ENCODE measurements at places on chromosomes 12 and 14. TPM values are rescaled to one million over a fixed set of nuclear protein-coding genes. Genes with fewer than 3 reads are reported as not detected.
A peak's percentile ranks its signal among the peaks of the same experiment; 100 is the strongest.

The SMCO3 gene
- not detected for total RNA-seq

The FGF23 gene
- total RNA-seq: not detected

DNA sequence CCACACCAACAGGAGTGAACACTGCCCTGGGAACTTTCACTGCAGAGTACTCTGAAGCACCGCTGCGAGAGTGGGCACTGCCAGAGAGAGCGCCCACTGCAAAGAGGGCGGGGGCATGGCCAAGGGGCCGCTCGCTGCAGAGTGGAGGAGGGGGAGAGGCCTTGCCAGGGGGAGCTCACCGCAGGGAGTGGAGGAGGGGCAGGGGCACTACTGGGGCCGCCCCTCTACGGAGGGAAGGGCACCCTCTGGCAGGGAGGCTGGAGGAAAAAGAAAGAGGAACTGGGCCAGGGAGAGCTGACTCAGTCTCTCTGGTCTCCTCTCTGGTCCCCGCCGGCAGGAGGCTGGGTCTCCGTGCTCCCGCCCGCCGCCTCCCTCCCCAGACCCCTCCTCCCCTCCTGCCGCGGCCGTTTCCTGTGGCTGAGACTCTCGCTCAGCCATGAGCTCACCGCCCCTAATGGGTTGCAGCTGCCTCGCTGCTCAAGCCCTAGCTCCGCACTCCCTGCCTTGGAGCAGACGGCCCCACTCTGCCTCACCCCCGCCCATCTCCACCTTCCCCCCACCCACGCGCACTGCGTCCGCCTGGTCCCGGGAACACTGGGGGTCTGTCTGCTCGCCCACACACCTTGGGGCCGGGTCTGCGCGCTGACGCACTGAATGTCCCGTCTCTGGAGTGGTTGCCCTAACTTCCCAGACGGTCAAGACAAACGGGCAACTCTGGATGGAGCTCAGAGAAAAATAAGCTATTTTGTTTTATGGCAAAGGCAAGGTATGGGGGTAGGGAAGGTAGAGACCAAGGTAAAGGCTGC lies 1.3 kb downstream of the ARHGEF40 start:
- no peaks in the 10 kb centered on the region for H3K36me3 ChIP-seq
- H3K4me3 ChIP-seq: peak overlapping the region; percentile 51
- DNase-seq: no peak
- H3K27ac ChIP-seq: no peak overlapping the region
- H3K4me1 ChIP-seq: peaks cover 37% of the 10 kb centered on the region

DNA sequence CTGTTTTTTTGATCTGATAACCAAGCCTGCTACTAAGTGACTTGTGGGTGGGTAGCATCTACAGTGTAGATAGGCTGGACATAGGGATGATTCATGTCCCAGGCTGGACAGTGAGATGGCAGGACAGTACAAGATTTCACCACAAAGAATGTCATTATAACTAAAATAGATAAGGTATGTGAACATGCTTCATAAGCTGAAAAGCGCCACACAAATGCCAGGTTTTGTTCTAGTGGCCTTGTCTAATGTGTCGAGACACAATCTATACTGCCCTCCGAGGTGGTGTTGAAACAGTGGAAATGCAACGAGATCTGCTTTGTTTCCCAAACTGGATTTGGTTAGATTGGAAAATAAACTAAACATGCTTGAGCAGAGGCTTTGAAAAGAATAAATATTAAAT lies 4.4 kb downstream of the LGALS3 start:
- H3K4me3 ChIP-seq: no peak overlapping the region
- H3K36me3 ChIP-seq: no peaks in the 10 kb centered on the region
- H3K4me1 ChIP-seq: peaks cover 25% of the 10 kb centered on the region
- DNase-seq: no peak
- peaks cover 6% of the 10 kb centered on the region for H3K27me3 ChIP-seq

- H3K27me3 ChIP-seq: no peaks in the 10 kb centered on the region
- DNase-seq: no peak
- H3K4me1 ChIP-seq: no peaks in the 10 kb centered on the region
- no peaks in the 10 kb centered on the region for H3K36me3 ChIP-seq
- H3K4me3 ChIP-seq: no peak overlapping the region
These were observed 14.2 kb upstream of the OS9 start for GRCh38 chr12:57679697-57680096.

- peaks cover 9% of the 10 kb centered on the region for H3K27me3 ChIP-seq
- peaks cover 5% of the 10 kb centered on the region for H3K4me1 ChIP-seq
- no peaks in the 10 kb centered on the region for H3K36me3 ChIP-seq
- no peak overlapping the region for H3K27ac ChIP-seq
- no peak overlapping the region for H3K4me3 ChIP-seq
These were observed 123.3 kb upstream of the LHX5 start for GRCh38 chr12:113594967-113595366.

- no peaks in the 10 kb centered on the region for H3K27me3 ChIP-seq
- no peak for DNase-seq
- no peak overlapping the region for H3K27ac ChIP-seq
- H3K4me3 ChIP-seq: no peak overlapping the region
These were observed 13.5 kb downstream of the KMT5A start for GRCh38 chr12:123397400-123397799.

DNA sequence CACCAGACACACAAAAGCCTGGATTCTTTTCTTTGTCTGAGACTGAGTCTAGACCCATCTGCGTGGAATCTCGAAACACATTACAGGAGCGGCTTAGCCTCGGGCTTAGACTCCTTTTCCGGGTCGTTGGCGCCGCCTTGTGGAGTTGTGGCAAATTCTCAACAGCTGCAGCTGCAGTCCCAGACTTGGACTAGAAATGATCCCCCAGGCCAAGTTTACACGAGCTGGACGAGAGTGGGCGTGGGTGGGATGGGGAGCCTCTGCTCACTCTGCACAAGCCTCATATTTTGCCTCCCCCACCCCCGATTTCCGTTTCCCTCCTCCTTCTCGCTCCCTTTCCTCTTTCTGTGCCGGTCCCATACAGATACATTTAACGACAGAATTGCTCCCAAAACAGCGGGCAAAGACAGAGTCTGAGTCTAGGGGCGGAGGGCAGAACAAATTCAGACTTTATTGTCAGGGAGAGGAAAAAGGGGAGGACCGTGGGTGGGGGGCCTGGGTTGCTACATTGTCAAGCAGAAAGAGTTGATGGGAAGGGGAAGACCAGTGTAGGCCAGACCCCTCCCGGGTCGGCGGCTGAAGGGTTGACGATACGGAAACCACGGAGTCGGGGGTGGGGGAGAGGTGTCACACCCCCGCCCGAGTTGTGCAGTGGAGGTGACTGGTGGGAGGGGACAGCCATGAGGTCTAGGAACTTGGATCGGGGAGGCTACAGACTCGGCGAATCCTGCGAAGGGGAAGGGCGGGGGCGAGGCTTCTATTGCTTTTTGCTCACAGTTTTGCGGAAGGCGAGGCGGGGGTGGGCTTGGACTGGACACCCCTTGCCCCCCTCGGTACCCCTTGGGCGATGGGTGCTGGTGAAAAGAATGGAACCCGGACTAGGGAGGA lies 4.7 kb upstream of the GPR84 start:
- no peak overlapping the region for H3K27ac ChIP-seq
- no peaks in the 10 kb centered on the region for H3K36me3 ChIP-seq
- H3K27me3 ChIP-seq: no peaks in the 10 kb centered on the region
- H3K4me1 ChIP-seq: peaks cover 35% of the 10 kb centered on the region

DNA sequence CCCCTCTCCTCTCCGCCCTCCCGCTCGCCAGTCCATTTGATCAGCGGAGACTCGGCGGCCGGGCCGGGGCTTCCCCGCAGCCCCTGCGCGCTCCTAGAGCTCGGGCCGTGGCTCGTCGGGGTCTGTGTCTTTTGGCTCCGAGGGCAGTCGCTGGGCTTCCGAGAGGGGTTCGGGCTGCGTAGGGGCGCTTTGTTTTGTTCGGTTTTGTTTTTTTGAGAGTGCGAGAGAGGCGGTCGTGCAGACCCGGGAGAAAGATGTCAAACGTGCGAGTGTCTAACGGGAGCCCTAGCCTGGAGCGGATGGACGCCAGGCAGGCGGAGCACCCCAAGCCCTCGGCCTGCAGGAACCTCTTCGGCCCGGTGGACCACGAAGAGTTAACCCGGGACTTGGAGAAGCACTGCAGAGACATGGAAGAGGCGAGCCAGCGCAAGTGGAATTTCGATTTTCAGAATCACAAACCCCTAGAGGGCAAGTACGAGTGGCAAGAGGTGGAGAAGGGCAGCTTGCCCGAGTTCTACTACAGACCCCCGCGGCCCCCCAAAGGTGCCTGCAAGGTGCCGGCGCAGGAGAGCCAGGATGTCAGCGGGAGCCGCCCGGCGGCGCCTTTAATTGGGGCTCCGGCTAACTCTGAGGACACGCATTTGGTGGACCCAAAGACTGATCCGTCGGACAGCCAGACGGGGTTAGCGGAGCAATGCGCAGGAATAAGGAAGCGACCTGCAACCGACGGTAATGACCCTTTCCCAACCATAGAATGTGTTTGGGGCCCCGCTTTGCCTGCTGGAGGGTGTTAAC lies 615 bp downstream of the CDKN1B start:
- peak; percentile 23 for DNase-seq
- H3K36me3 ChIP-seq: peaks cover 46% of the 10 kb centered on the region
- H3K4me1 ChIP-seq: peaks cover 30% of the 10 kb centered on the region
- peak overlapping the region; percentile 97 for H3K4me3 ChIP-seq
- peak overlapping the region; percentile 97 for H3K27ac ChIP-seq

DNA sequence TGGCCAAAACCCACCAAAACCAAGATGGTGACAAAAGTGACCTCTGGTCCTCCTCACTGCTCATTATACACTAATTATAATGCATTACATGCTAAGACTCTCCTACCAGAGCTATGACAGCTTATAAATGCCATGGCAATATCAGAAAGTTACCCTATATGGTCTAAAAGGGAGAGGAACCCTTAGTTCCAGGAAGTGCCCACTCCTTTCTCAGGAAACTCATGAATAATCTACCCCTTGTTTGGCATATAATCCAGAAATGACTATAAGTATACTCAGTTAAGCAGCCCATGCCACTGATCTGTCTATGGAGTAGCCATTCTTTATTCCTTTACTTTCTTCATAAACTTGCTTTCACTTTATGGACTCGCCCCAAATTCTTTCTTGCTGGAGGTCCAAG lies 43.0 kb upstream of the FUT8 start:
- H3K4me3 ChIP-seq: no peak overlapping the region
- H3K36me3 ChIP-seq: no peaks in the 10 kb centered on the region
- no peaks in the 10 kb centered on the region for H3K27me3 ChIP-seq
- H3K27ac ChIP-seq: no peak overlapping the region

DNA sequence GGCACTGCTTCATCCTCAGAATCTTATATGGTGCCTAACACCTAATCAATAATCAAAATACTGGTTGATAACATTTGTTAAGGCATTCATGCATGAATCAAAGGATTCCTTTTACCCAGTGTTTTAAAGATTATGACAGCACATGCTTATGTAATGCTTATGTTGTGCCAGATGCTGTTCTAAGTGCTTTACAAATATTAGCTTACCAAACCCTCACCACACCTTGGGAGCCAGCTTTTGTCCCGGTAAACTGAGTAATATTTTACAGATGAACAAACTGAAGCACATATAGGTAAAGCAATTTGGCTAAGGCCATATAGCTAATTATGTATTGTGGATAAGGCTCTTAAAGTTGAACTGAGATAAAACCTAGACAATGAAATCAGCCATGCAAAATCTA lies 209.2 kb downstream of the ALX1 start:
- H3K4me1 ChIP-seq: no peaks in the 10 kb centered on the region
- H3K4me3 ChIP-seq: no peak overlapping the region

GRCh38 chr14:62081951-62082350 lies 319.7 kb downstream of the SNAPC1 start:
- H3K4me1 ChIP-seq: peaks cover 20% of the 10 kb centered on the region
- H3K4me3 ChIP-seq: no peak overlapping the region
- no peaks in the 10 kb centered on the region for H3K27me3 ChIP-seq
- DNase-seq: no peak
- no peak overlapping the region for H3K27ac ChIP-seq

DNA sequence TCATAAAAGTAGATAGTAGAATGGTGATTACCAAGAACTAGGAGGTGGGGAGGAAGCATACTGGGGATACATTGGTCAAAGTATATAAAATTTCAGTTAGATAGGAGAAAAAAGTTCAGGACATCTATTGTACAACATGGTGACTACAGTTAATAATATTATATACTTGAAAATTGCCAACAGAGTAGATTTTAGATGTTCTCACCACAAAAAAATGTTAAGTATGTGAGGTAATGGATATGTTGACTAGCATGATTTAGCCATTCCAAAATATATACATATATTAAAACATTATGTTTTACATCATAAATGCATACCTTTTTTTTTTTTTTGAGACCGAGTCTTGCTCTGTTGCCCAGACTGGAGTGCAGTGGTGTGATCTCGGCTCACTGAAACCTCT lies 31.0 kb downstream of the TMEM116 start:
- H3K4me3 ChIP-seq: no peak overlapping the region
- DNase-seq: no peak
- no peaks in the 10 kb centered on the region for H3K4me1 ChIP-seq
- no peak overlapping the region for H3K27ac ChIP-seq

- peaks cover 54% of the 10 kb centered on the region for H3K4me1 ChIP-seq
- H3K27me3 ChIP-seq: no peaks in the 10 kb centered on the region
- no peak overlapping the region for H3K27ac ChIP-seq
- peak overlapping the region; percentile 65 for H3K4me3 ChIP-seq
- H3K36me3 ChIP-seq: no peaks in the 10 kb centered on the region
These were observed 449 bp upstream of the LTBP2 start for GRCh38 chr14:74612350-74613021.

DNA sequence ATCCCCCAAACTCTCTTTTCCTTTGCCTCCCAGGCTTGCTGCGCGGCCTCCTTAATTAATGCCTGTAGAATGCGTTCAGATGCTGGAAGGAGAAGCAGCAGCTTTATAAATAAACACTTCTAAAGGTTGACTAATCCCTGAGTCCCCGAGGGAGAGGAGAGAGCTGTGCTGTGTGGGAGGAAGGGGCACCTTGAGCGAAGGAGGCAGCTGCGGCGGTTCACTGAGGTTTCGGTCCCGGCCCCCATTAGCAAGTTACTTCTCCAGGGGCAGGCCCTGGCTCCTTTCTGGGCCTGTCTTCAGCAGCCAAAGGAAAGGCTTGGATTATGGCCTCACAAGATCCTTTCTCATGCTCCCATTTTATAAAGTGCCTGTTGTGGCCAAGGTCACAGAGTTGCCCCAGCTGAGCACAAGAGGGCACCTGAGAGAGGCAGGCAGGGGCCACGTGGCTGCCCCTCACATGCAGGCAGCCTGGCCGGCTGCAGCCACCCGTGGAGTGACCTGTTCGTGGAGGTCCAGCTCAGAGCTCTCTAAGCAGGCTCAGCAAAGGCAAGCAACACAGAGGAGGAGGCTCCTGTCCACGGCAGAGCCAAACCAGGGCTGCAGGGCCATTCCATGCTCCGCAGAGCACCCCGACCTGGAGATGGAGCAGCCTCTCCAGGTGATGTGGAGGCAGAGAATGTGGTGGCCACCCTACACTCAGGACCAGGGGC lies 15.0 kb upstream of the CACNA2D4 start:
- H3K27ac ChIP-seq: no peak overlapping the region
- no peak for DNase-seq
- peaks cover 10% of the 10 kb centered on the region for H3K4me1 ChIP-seq
- peaks cover 12% of the 10 kb centered on the region for H3K36me3 ChIP-seq
- H3K4me3 ChIP-seq: no peak overlapping the region

DNA sequence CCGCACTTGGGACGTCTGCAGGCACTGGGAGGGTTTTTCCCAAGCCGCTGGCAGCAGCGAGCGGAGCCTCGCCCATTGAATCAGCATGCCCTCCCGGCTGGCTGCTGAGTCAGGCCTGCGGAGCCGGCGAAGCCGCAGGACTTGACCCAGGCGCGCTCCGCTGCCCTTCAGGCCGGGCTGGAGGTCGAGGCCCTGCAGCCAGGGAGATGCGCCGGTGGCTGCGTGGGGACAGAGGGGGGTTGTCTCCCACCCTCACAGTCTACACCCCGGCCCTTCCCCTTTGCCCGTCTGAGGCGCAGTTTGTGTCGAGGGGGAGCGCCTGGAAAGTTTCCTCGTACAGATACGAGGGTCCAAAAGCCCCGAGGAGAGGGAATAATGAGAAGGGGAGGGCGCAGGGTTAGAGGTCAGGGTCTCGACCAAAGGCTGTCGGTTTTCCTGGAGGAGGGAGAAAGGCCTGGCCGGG lies 759 bp upstream of the KLC1 start:
- H3K4me1 ChIP-seq: peaks cover 64% of the 10 kb centered on the region
- no peak for DNase-seq
- H3K27ac ChIP-seq: peak overlapping the region; percentile 66
- peak overlapping the region; percentile 76 for H3K4me3 ChIP-seq

All from CD4-positive, alpha-beta T cell (primary cell).